Thymus (tissue), 14 donors: ENCODE measurements at places on chromosomes 2 and 18.

- no peak for DNase-seq
Observed at GRCh38 chr2:54864727-54865126, 141.3 kb downstream of the EML6 start.

DNA sequence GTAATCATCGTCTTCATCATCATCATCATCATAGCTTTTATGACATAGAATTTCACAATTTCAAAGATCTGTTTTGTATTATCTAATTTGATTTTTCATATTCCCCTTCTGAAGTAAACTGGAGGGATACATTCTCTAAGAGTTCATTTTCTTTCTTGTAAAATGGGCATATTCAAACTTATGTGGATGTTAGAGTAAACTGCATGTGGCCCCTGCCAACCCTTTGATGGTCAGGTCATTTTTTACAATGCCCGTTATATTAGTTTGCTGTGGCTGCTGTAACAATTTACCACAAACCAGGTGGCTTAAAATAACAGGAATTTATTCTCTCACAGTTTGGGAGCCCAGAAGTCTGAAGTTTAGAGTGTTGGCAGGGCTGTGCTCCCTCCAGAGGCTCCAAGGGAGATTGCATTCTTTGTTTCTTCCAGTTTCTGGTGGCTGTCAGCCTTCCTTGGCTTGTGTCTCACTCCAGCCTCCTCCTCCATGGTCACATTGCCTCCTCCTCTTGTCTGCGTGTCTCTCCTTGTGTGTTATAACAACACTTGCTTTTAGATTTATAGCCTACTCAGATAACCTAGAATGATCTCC lies 127.5 kb upstream of the MMADHC start:
- DNase-seq = no peak

- no peak for DNase-seq
Observed at GRCh38 chr2:79817288-79817687, 304.4 kb downstream of the CTNNA2 start.

DNA sequence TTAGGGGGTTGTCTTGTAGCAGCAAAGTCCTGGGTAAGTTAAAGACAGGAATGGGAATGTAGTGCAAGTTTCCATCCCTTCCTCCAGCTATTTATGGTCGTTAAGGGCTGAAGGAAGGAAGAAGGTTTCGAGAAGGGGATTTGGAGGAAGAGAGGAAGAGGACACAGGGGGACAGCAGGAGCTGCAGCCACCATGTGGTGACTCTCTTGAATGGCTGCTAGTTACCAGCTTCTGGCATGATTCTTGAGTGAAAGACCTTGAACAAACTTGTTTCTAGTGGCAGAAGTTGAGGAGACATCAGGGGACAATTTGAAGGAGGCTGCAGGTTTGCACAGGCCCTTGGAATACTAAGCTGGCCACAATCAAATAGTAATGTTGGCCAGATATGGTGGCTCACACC lies 116.6 kb downstream of the MTX2 start:
- DNase-seq = no peak

DNA sequence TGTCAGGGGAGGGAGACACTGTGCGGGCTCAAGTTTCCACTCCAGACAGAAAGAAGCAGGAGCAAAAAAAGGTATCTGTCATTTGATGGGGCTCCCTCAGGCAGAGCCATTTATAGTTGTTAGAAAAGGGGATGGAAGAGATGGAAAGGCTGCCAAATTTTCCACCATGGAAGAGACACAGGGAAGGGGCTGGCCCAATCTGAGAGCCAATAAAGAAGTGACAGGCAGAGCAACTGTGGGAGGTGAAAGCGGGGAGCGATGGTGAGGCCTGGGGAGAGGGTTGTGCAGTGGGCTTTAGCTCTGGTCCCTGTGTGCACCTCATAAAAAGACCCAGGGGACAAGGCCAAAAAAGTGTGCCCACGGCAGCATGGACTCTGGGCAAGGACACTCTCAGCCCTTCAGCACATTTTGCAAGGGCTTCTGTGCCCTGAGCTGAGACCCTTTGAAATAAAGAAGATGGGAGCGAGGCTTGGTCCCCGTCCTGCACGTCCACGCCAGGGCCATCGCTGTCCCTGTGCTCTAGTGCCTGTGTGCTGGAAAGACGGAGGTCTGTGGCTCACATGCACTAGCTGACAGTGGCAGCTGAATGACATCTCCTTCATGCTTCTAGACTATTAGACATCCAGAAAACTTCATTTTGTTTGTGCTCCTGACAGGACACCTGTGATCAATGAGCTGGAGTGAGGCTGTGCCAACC lies 456.7 kb upstream of the HS6ST1 start:
- no peak for DNase-seq

DNA sequence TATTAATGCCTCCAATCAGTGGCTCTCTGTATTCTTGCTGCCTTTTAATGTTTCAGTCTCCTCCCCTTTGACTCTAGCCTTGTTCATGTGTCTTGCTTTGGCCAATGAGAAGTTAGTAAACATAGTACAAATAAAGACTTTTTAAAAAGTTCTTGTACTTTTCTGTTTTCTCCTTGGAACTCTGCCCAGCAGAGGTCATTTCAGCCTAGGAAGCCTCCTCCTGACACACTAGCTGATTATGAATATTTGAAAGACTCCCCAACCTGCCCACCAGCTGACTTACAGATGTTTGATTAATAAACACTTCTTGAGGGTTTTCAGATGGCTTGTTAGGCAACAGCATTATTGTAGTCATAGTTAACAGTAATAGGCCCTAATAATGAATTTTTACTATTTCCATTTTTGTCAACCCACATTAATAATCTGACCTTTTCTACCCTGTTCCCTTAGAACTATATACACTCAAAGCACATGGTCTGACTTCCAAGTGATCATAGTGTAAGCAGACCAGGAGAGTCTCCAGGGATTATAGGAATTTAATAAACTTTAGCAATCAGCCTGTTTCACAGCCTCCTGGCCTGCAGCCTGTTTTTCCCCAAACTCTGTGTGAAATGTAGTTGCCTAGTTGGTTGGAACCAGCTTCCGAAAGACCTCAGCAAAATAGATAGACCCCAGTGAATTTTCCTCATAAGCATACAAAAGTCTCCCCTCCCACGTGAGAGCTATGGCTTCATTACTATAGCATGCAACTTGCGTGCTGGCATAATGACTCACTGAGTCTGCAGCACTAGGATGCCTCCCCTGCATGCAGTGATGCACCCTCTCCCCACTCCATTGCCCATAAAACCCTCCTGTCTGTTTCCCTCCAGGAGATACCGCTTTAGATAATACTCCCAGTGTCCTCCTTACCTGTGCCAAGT lies 670.7 kb upstream of the ZNF804A start:
- no peak for DNase-seq

- DNase-seq = no peak
Observed at GRCh38 chr2:215653344-215654030, 217.6 kb upstream of the FN1 start.

DNA sequence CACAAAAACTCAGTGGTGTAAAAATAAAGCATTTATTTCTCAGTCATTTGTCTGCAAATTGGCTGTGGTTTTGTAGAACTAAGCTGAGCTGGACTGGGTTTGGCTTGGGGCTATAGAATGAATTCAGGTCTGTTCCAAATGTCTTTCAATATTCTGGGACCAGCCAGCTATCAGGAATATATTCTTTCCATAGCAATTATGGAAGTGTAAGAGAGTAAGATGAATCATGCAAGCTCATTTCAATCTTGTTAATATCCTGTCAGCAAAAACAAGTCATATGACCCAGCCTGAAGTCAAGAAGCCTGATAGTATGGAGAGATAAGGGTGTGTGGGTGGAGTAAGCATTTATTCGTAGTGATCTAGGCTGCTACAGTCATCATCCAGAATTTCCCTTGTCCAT lies 481.0 kb upstream of the CDH2 start:
- no peak for DNase-seq

GRCh38 chr2:95328358-95329125 lies 31.4 kb downstream of the KCNIP3 start:
- no peak for DNase-seq

DNA sequence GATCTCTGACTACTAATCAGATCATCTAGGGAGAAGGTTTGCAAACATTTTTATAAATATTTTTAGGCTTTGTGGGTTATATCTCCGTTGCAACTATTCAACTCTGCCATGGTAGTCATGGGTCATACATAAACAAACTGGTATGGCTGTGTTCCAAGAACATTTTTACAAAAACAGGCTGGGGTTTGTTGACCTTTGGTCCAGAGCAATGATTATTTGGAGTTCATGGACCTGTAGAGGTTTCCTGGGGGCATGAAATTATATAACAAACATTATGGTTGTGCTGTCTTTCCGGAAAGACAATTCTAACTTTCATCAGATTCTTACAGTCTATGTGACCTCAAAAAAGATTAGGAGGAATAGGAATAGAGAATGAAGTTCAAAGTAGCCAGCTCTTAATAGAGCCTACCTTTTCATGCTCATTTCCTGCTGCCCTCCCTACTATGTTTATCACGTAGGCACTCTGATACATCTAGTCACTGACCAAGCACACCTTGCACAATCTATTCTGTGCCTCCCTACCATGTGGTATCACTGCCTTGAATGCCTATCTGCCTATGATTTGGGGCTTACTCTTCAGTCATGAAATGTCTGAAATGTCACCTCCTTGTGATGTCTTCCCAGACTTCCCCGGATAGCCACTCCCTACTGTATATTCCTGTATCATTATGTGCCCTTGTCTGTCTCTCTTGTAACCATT lies 102.4 kb upstream of the SCN1A start:
- DNase-seq = no peak

DNA sequence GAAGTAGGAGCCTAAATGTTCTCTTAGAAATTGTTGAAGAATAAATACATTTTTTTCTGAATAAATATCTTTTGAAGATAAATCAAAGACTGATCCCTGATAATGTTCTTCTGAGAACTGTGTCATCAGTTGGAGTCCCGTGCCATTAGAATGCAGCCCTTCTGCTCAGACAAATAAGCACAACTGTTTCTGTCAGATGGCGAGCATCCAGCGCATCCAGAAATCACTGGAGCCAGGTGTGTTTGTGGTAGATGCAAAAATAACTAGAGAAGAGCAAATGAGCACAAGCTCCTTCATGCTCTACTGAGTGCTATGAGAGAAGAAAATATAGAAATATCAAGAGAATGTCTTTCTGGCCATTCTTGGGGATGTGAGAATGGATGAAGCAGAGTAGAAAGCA lies 573.7 kb downstream of the THSD7B start:
- DNase-seq = no peak

DNA sequence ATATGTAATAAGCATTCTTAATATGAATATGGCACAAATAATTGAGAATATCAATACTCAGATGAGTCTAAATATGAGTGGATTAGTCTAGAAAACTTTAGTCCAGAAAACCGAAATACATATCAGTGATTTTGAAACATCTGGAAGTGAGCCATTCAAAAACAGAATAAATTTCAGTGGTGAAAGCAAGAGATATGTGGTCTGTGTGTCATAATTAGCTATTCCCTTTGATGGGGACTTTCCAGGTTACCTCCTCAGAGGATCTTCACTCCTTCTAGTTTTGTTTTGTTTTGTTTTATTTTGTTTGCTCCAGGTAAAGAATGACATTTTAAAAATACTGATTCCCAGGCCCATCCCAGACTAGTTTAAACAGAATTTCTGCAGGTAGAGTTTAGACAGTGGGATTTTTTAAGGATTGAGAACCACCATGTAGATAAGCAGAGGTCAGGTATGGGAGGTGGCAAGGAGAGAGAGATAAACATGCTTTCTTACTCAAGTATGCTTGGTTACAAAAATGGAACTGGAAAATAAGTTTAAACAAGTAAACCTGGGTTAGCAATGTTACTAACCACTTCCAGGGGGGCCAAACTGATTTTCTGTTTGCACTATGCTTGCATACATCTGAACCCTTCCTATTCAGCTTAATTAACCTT lies 70.7 kb downstream of the NABP1 start:
- no peak for DNase-seq

GRCh38 chr18:25169701-25170100 lies 182.3 kb downstream of the ZNF521 start:
- no peak for DNase-seq

DNA sequence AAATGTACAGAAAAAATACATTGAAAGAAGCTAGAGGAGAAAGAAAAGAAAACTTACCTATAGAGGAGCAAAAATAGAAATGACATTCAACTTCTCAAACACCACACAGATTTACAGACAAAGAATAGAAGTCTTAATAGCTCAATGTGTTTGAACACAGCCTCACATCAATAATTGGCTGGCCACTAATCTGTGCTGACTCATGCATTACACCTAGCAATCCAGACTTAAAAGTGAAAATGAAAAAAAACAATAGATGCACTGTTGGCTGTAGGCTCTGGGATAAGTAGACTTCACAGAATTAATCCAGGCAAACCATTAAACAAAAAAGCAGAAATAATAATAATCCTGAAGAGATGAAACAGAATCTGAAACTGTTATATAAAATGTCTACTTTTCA lies 961.3 kb upstream of the CELF4 start:
- DNase-seq = no peak

- DNase-seq = no peak
Observed at GRCh38 chr2:240230291-240230931, 90.0 kb upstream of the OTOS start.

GRCh38 chr2:8584174-8585066 lies 97.4 kb upstream of the ID2 start:
- no peak for DNase-seq
